ENCODE measurements at places on chromosomes 11 and 22.

DNA sequence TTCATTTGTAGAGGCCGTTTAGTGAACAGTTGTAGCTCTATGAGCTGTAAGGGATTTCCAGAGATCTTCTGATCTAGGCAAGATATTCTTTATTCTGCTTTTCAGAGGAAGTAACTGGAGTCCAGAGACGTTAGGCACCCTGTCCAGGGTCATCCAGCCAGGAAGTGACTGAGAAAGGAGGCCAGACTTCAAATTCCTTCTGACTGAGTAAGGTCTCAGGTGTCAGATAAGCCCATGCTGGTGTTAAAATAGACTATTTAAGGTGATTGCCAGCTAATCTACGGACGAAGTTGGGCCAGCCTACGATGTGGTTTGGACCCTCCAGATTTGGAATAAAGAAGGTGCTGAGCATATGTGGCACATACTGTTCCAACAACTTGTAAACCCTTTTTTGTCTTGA, 54.6 kb downstream of the GRIK4 start:
- DNase-seq, result no peak

- no peak for DNase-seq
Measured at GRCh38 chr11:3738241-3738640, 59.1 kb downstream of the NUP98 start.

DNA sequence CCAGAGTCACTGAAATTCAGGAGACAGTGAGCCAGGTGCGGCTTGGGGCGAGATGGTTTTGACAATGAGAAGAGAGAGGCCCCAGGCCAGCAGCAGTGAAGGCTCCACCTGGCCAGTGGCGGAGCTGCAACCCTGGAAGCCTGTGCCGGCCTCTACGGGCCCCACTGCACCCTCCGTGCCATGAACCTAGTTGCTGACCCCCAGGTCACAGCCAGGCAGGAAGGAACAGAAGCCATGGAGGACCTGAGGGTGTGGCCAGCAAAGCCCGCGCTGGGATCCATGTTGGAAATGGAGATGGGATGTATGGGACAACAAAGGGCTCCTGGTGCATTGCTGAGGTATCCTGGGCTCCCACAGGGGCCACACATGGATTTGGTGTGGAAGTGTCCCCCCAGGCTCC, 1528.5 kb downstream of the BRD1 start:
- no peak for DNase-seq

GRCh38 chr22:46260038-46260437, 3.1 kb downstream of the PKDREJ start:
- DNase-seq, result no peak

- no peak for DNase-seq
Measured at GRCh38 chr11:69703453-69703767, 412 bp downstream of the FGF19 start.

GRCh38 chr11:102139081-102139498, 28.8 kb downstream of the YAP1 start:
- no peak for DNase-seq

DNA sequence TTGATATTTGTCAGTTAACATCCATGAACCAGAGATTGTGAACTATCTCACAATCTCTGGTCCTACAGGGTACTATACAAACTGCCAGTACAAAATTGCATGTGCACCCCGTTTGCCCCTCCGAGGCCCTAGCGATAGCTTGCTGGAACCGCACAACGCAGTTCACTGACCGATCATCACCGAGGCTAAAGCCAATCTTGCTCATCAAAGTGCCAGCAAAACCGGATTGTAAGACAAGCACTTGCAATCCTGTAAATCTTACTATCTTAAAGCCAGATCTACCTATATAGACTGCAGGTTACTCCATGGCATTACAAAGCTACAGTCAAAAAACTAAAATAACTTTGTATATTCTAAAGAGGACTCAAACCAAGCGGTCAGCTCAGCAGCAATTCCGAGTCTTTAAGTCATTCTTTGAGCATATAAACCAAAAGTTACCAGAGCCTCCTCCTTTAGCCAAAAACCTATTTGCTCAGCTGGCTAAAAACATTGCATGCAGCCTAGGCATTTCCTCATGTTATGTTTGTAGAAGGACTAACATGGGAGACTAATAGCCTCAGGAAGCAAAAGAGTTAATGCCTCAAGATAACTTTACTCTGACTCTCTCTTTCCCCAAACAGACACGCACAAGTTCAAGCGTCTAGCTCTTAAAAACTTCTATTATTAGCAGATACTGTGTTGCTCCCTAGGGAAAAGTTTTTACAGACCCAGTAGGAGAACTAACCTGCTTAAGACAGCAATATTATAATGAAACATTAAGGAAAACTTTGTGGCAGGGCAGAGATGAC, 30.7 kb upstream of the CPT1A start:
- no peak for DNase-seq

DNA sequence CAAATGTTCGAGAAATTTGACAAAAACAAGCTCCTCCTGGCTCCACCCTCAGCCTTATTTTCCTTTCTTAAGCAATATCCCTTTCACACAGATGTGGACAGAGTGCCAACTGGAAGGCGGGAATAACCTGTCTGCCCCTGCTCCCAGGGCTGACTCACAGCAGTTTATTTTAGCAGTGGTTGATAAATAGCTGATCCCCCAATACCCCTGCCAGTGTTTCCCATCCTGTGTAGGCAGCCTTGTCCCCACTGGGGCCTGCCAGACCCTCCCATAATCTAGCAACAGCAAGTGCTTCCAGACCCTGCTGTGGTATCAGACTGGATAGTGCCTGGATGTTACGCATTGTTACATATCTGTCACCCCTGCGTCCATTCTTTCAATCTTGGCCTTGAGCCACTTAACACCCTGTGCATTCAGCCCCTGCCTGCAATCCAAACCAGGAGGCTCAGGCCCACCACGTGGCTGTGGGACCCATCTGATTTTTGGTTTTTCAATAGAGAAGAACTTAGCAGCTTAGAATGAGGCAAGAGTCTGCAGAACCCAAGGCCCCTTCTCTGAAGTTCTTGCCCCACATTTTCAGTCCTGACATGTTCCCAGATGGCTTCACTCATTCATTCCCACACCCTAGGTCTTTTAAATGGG, 53.7 kb downstream of the PARVA start:
- DNase-seq, result no peak

DNA sequence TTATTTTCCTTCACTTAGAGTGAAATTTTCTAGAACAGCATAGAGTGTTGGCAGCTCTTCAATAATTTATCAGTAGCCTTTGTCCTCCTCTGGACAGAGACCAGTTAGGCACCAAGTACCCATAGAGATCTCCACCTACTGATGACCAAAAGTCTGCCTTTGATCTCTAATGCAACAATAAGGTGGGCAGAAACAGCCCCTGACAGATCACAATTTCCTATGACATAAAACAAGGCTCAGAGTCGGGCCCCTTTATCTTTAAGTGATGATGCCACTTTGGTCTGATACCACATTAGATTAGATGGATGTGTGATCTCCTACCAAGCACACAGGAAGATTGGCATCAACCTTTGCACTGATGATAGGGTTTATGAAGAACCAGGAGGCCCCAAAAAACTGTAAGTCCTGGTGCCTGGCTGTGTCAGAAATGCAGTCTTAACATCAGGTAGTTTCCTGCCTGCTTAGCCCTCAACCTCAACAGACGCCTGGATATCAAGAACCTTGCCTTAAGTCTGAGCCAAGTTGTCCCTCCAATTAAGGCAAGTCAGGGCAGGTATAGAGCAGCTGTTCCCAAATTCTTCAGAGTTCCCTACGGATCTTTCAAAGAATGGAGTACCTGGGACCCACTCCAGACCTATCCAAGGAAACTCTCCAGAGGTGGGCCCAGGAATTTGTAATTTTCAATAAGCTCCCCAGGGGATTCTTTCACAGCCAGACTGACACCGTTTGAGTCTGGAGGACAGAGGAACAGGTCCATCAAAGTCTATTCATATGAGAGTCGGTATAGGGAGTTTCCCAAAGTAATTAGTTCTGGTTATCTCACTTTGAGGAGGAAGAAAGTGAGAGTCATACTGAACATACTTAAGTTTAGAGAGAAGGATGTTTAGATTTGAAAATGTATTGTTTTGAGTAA, 30.6 kb upstream of the TMPRSS4 start:
- DNase-seq, result peak; percentile 51

- DNase-seq, result no peak
Measured at GRCh38 chr11:67700548-67701262, 26.3 kb upstream of the ALDH3B2 start.

- no peak for DNase-seq
Measured at GRCh38 chr11:83054001-83054400, 17.7 kb downstream of the RAB30 start.

DNA sequence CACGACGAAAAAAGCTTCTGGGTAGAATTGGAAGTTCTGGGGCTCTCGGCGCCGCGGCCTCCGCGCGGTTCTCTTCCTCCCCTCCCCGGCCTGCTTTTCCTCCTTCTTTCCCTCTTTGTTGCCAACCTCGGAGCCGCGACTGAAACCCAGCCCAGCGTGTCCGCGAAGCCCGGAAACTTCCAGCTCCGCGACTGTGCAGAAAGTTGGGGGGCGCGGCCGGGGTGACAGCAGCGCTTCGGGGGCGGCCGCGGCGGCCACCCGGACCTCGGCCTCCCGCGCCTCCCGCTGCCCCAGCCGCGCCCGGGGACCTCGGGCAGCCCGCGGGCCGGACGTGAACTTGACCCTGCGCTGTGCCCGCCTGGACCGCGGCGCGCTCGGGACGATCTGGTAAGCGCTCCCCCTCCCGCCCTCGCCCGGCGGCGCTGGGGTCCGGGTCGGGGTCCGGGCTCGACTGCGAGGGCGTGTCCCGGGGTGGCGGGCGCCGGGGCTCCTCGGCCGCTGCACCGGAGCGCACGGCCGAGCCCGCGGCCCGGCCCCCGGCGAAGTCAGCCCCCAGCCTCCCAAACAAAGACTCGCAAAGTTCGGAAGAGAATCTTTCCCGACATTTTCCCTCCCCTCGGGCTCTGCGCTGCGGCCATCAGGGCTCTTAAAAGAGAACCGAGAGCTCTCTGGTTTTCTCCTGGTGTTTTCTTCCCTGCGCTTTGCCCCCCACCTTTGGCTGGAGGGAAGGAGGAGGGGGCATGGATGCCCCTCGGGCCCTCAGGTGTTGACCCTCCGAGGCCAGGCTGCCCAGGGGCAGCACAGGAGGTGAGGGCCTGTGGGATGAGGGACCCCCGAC, 67.9 kb upstream of the WNT7B start:
- no peak for DNase-seq

- no peak for DNase-seq
Measured at GRCh38 chr11:33564856-33565453, 135.7 kb downstream of the C11orf91 start.

GRCh38 chr22:50260434-50260800, 1.1 kb downstream of the MAPK12 start:
- no peak for DNase-seq

DNA sequence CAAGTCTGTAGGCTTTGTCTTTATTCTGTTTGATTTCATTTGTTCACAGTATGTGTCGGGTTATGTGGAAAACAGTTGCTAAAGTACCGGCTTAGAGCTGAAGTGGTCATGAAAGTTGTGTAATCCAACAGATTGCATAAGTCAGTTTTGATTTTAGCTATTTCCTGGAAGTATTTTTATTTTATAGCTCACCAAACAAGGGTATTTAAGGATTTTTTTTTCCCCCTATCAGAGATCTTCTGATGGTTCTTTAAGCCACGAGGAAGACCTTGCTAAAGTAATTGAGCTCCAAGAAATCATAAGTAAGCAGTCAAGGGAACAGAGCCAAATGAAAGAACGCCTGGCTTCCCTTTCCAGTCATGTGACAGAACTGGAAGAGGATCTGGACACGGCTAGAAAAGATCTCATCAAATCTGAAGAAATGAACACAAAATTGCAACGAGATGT, 55.9 kb downstream of the PPFIA1 start:
- DNase-seq, result no peak

- DNase-seq, result no peak
Measured at GRCh38 chr11:32232516-32232915, 141.6 kb downstream of the RCN1 start.

- DNase-seq, result peak; percentile 8
Measured at GRCh38 chr11:128852327-128853023, 14.6 kb downstream of the KCNJ1 start.

DNA sequence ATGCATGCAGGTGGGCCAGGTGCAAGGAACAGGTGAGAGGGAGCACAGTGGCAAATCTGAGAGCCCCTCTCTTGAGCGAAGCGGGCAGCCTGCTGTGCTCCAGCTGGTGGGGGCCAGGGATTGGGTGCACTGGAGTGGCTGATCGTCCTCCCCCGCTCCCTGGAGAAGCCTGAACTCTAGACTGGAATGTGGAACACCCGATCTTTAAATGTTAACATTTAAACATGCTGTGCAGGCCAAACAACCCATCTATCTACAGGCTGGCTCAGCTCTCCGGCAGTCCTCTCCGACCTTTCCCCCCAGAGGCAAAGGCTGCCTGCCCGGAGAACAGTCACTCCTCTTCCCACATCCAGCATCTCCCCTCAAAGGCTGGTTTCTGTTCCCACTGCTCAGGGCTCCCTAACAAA, 5.1 kb downstream of the MRGPRF start:
- DNase-seq, result no peak

- no peak for DNase-seq
Measured at GRCh38 chr11:907668-908067, 2.9 kb downstream of the CHID1 start.

DNA sequence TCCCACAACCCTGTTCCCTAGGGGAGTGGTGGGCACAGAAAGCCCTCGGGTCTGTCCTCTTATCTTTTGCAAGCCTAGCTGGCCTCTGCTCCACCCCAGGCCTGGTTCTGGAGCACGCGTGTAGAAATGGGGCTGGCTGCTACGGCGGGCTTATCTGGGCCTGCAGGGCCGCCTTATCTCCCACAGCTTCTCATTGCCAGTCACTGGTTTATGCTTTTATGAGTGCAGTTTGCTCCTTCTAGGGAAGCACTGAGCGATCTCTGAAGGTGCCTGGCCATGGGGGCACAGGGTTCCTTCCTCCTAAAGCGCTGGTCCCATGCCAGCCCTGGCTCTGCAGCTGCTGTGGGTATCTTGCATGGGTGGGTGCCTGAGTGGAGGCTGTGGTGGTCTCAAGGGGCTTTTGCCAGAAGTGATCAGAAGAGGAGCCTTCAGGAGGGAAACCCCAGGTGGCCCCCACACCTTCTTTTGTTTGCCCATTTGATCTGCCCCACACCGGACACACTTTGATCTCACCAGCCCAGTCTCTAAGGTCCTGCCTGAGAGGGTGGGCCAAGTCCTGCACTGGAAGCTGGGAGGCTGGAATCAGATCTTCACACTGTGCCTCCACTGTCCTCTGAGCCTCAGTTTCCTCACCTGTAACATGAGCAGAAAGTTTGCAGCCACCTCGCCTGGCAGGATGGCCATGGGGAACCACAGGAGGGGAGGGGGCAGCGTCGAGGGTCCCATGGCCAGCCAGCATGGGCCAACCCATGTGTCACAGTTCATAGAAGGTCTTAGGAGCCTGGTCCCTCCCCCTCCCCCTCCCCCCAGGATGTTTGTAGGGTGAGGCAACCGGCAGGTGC, 86.6 kb upstream of the FGF3 start:
- DNase-seq, result no peak

- peak; percentile 86 for DNase-seq
Measured at GRCh38 chr11:119338318-119338890, 2.3 kb downstream of the C1QTNF5 start.
